ENCODE measurements at places on chromosomes 7 and 10.

GRCh38 chr10:16652154-16652553 lies 130.5 kb upstream of the C1QL3 start:
- DNase-seq: no peak

GRCh38 chr7:150972023-150972468 lies 6.1 kb downstream of the KCNH2 start:
- no peak for DNase-seq

- peak; percentile 74 for DNase-seq
Observed at GRCh38 chr7:105808703-105809590, 67.5 kb downstream of the ATXN7L1 start.

DNA sequence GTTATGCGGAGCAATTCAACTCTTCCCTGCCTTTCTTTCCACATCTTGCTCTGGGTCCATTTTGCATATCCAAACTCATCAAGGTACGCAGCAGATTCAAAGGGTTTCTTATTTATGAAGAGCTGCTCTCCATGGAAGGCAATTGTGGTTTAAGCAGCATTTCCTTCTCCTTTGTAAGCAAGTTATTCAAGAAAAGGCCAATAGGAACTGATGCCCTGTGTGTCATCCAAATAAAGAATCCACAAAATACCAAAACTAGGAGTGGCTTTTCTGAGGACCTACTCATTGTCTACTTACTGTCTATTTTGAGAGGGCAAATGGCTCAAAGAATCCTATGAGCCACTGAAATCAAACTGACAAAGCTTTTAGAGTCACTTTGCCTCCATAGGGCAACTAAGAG lies 253.1 kb downstream of the PTEN start:
- no peak for DNase-seq

DNA sequence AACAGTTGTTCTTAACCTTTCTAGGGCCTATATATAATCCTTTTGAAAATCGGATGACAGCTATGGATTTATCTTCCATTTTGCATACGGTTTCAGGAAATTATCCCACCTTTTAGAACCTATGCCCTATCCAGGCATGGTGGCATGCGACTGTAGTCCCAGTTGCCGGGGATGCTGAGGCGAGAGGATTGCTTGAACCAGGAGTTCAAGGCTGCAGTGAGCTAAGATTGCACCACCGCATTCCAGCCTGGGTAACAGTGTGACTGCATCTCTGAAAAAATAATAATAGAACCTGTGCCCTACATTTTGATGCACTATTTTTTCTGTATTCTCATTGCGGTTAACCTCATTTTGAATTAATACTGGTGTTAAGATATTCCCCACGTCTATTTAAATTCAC lies 11.6 kb downstream of the CCAR1 start:
- no peak for DNase-seq
